NCI-H1417 (cell line): ENCODE measurements at places on chromosomes 13 and 19.

DNA sequence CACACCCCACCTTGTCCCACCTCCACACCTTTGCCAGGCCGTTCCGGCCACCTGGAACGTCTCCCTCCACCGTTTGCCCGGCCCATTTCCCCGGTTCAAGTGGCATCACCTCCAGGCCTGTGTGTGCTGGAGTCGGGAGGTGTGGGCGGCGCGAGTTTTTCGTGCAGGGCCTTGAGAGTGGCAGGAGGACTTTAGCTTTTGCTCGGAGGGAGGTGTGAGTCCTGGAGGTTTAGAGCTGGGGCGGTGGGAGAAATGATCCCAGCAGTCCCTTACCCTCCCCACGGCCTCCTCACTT lies 4.3 kb upstream of the PALM start:
- DNase-seq: no peak

GRCh38 chr13:30971575-30971974 lies 39.1 kb downstream of the TEX26 start:
- DNase-seq: no peak

DNA sequence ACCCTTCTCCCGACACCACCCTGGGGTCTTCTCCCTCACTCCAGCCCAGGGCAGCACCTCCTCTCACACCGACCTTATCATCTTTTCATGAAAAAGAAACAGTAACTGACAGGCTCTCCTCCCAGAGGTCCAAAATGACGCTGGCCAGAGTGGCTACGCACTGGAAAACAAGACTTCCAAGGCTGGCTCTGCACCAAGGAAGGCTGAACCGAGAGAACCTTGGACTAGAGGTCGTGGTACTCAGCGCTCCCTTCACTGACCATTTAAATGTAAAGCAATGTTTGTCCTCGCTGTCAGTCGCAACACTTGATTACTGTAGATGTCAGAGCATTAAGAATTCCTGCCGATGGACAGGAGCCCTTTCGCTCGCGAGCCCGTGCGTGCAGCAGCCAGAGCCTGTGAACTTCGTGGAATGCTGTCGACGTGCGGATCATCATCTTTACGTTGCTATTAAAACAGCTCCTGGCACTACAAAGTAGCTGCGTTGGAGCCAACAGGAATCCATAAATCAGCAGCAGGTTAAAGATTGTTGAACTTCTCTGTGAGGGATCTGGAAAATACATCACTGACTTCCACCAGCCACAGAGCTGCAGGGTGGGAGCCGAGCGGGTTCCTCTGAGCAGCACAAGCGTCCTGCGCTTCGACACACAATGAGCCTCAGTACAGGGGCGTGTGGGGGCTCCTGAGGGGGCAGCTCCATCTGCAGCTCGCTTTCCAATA lies 125.5 kb upstream of the MCF2L start:
- no peak for DNase-seq

DNA sequence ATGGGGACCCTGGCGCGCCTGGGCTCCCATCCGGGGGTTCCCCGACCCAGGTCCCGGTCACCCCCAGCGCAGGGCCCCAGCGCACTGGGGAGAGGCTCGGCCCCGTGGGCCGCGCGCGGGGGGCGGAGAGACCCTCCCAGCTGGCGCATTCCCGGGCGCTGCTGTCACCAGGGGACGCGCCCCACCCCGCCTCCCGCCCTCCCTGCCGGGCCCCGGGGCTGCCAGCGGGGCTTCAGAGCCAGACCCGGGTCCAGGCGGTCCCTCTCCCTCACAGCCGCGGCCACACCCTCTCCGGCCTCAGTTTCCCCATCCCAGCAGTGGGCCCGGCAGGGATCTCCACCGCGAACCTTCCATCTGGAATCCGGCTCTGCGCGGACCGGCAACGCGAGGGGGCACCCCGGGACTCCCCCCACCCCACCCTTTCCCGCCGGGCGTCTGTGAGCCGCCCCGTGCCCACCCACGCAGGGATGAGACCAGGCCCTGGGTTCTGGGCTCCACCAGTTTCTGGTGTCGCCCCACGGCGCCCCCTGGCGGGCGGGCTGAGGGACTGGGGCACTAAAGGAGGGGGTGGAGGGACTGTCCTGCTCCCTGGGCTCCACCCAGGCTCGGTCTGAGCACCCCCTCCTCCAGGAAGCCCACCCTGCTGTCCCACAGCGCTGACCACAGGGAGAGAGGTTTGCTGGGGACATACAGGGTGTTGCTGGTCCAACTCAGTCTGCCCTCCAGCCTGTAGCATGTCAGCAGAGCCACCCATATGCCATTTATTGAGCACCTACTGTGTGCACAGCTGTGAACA lies 878 bp upstream of the ADAMTSL5 start:
- no peak for DNase-seq

GRCh38 chr19:41934849-41935374 lies 6.7 kb upstream of the ERFL start:
- DNase-seq: peak; percentile 78

GRCh38 chr13:80447747-80448146 lies 106.8 kb upstream of the SPRY2 start:
- DNase-seq: no peak

DNA sequence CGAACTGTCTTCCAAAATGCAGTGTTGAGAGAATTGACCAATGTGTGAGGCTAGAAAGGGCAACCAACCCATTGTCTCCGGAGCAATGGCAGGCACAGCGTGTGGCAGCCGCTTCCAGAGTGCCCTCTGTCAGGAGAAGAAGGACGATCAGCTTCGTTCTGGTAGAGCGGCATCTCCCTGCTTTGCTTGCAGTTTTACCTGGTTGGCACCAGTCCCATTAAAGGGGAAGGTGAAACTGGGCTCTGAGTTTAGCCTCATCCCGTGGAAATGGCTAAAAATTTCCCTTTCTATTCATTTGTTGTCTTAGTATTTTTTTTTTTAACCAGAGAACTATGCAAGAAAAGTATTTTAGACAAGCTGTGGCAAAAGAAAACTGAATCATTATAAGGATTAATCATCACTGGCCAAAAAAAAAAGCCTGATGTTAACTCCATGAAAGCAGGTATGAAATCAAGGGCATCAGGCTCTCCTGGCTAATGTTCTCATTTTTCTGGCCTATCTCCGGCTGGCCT lies 81.5 kb upstream of the SLC7A1 start:
- DNase-seq: peak; percentile 25

- DNase-seq: no peak
Observed at GRCh38 chr19:14758816-14759215, 19.5 kb downstream of the ADGRE2 start.

DNA sequence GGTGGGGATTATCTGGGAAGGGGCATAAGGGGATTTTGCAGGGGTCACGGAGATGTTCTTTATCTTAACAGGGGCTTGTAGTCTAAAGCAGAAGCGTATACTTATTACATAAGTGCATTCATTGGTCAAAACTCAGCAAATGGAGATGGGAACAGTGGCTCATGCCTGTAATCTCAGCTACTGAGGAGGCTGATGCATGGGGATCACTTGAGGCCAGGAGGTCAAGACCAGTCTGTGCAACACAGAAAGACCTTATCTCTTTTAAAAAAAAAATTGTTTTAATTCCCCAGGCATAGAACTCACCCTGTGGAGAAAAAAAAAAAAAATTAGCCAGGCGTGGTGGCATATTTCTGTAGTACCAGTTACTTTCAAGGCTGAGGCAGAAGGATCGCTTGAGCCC lies 18.9 kb downstream of the FAM187B start:
- DNase-seq: no peak

DNA sequence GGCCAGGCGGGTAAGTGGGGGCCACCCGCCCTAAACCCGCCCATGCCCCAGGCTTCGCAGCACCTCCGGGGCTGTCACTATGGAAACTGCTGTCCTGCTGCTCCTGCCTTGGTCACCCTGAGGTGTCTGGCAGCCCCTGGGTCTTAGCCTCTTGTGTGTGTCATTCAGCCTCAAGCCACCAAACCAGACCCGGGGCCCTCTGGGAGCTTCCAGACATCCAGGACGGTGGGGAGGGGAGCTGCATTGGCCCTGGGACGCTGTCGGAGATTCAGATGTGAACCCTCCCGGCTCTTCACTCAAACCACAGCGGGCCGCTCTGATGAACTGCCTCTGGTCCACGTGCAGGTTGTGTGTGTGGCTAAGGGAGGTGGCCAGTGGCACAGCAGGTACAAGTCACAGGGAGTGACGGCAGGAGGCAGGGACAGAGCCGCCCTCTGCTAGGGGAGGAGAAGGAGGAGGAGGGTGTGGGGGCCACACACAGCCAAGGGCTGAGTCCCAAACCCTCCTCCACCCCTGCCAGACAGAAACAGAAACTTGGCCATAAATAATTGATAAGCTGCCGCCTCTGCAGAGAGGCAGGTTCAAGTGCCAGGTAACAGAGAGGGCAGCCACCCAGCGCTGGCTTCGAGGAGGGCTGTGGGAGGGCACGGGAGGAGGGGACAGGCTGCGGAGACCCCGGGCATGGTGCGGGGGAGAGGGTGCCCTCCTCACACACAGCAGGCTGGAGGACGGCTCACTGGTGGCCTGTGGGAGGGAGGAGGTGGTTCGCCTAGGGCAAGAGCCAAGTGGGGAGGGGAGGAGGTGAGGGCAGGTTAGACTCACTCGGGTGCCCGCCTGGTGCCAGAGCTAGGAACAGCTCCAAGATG lies 8.0 kb downstream of the NANOS3 start:
- peak; percentile 95 for DNase-seq

- DNase-seq: no peak
Observed at GRCh38 chr13:66003558-66003957, 1226.6 kb downstream of the PCDH9 start.

DNA sequence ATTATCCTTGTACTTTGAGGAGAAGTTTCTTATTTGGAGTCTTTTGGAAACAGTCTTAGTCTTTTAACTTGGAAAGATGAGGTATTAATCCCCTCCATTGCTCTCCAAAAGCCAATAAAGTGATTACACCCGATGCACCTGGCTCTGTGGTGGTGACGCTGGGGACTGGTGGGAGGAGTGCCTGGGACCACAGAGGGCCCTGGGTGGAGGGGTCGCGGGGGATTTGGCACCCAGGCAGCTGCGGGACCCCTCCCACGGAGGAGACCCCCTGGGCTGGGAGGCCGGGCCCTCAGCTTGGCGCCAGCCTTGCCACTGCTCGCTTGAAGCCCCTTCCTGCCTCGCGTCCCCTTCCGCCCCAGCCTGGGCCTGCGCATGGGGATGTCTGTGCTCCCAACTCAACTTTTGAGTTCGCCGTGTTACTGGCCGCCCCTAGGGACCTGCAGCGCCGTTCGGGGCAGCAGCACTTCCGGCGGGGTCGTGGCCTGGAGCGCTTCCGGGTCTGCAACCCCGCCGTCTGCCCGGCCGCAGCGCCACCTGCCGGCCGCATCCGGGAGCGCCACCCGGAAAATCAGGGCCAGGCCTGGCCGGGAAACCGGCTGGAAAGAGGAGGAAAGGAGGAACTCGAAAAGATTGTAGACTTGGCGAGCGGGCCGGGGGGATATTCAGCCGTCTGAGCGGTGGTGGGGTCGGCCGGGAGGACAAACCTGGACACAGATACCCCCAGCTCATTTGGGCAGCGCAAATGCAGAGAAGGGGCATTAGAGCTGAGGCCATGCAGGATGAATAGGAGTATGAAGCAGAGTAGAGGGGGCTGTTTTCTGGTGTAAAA lies 8.4 kb downstream of the PEAK3 start:
- DNase-seq: peak; percentile 83

GRCh38 chr13:26965952-26966700 lies 205.5 kb downstream of the USP12 start:
- DNase-seq: peak; percentile 69

DNA sequence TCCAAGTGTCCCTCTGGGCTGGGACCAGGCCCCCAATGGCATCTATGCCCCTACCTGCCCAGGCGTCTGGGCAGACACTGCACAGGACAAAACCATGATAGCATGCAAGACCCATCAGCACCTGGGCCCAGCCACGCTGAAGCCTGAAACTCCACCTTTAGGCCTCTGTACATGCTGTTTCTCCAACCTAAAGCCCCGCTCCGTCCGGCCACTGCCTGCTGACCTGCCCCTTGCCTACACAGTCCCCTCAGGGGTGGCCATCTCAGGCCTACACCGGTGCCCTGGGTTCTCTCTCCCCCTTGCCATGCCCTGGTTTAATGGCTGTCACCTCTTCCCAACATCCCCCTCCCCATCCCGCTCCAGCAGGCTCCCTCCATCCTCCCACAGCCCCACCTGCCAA lies 15.3 kb downstream of the GJA3 start:
- DNase-seq: no peak

DNA sequence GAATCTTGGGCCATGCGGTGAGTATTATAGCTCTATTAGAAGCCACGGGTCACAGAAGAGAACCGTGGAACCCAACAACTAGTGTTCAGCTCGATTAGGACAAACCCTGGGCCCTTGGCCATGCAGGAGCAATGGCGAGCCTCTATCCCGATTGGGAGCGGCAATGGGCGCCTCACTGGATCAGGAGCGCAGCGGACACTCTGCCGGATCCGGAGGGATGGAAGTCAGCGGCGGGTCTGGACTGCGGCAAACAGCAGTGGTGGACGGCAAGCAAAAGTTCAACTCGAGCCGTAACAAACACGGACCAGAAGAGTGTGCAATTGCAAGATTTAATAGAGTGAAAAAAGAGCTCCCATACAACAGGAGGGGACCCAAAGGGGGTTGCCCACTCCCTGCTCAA lies 1481.9 kb downstream of the PCDH9 start:
- DNase-seq: no peak

DNA sequence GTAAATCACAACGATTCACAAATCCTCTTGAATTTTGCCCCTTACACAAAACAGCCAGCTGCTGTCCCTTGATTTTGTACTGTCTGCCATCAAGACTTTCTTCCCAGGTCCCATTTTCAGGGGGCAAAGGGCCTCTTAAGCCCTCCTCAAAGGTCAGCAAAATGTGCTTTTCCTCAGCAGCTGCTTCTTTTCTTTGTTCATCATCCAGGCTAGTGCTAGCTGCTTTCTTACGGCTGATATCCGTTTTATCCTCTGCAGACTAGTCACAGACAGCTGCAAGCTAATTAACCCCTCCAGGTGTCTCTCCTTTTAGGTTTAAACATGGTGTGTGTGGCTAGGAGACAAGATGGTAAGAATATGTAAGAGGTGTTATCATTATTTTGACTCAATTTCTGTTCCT lies 90.9 kb downstream of the NALCN start:
- DNase-seq: peak; percentile 39

DNA sequence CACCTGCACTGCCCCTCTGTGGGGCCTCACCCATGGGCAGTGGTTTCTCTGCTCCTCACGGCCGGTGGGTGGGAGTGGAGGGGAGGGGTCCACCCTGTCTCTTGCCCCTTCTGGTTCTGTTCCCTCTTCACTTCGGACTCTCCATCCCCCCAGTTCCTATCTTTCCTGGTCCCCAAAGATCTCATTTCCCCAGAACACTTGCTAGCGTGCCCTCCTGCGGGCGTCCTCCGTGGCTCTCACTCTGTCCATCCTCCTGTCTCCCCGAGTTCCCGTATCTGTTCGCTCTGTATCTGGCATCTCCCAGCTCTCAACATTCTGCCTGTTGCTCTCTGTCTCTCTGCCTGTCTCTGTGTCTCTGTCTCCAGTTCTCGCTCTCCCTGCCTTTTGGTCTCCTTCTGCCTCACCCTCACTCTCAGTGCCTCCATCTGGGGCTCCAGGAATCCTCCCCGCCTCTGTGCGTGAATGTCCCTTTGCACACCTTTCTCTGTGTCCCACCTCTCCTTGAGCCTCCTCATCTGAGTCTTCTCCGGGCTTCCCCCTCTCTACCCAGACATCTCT lies 363 bp downstream of the SPIB start:
- DNase-seq: no peak

GRCh38 chr13:71759651-71760511 lies 107.1 kb downstream of the DACH1 start:
- DNase-seq: peak; percentile 84

GRCh38 chr19:18294467-18294864 lies 13.0 kb upstream of the JUND start:
- DNase-seq: peak; percentile 90
